ENCODE measurements at places on chromosomes 13 and 19. TPM values are rescaled to one million over a fixed set of nuclear protein-coding genes. Genes with fewer than 3 reads are reported as not detected.
A peak's percentile ranks its signal among the peaks of the same experiment; 100 is the strongest.

The ZNF324B gene
- total RNA-seq = 8.8 TPM

The CHAMP1 gene
- 26.6 TPM for total RNA-seq

The ZNF554 gene
- total RNA-seq = 0.65 TPM

The PNMA8C gene
- not detected for total RNA-seq

The IGFL2 gene
- not detected for total RNA-seq

The MCF2L gene
- 3.0 TPM for total RNA-seq

DNA sequence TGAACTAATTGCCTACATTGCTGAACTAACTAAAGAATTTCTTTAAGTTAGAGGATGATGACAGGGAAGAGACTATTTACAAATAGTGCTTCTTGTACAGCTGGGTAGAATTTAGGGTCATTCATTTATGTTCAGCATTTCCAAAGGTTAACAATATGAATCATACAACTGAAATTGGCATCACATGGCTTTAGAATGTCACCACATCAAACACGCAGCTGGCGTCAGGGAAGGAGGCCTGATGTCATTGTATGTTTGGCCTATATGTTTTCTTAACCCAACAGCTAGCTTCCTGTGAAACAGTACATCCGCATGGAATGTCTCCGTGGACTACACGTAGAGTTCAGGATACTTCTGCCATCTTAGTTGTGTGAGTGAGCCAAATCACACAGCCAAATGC is 99.0 kb upstream of the TNFSF11 start:
- peak; percentile 93 for ATAC-seq

DNA sequence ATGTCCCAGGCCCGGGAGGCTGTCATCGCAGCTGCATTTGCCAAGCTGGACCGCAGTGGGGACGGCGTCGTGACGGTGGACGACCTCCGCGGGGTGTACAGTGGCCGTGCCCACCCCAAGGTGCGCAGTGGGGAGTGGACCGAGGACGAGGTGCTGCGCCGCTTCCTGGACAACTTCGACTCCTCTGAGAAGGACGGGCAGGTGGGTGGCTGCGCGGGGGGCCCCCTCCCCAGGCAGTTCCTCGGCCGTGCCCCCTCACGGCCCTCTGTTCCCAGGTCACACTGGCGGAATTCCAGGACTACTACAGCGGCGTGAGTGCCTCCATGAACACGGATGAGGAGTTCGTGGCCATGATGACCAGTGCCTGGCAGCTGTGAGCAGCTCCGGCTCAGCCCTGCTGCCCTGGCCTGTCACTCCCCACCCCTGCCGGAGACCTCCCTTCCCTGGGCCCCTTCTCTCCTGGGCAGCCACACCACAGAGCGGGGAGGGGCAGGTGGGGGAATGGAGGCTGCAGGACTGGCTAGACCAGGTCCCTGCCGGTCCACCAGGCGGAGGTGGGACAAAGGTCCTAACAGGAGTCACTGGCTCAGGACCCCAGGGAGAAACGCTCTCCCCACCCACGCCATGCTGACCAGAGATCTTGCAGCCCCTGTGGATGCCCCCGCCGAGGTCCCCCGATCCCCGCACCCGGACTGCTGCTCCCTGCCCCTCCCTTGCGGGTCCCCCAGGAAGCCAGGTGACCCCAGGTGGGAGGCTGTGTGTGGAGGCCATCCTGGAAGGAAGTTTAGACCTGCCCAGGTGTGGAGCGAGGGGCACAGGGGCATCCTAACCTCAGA is 1.1 kb downstream of the CAPS start:
- no peak for ATAC-seq

DNA sequence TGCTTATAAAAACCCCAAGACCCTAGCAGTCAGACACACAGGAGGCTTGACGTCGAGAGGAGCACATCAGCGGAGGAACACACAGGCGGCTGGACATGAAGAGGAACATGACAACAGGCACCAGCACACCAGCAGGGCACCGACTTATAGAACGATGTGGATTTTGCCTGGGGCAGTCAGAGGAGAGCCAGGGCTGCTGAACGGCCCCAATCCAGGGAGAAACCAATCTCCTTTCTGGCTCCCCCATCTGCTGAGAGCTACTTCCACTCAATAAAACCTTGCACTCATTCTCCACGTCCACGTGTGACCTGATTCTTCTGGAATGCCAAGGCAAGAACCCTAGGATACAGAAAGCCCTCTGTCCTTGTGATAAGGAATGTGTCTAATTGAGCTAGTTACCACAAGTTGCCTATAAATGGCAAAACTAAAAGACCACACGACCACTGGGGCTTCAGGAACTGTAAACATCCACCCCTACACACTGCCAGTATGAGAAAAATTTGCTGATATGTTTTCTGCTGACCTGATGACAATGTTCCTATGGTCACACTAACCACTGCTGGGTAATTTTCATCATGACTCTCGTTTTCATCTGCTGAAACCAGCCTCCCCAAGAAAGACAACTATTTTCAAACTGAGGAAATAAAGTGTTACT is 35.8 kb upstream of the CEACAM21 start:
- peak; percentile 54 for ATAC-seq

DNA sequence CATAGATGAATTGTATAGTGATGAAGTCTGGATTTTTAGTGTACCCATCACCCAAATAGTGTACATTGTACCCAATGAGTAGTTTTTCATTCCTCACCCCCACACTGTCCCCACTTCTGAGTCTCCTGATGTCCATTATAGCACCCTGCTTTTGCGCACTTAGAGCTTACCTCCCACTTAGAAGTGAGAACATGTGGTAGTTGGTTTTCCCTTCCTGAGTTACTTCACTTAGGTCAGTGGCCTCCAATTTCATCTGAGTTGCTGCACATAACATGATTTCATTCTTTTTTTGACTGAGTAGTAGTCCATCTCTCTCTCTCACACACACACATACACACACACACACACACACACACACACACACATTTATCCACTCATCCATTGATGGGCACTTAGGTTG is 43.2 kb upstream of the ALOX5AP start:
- no peak for ATAC-seq

GRCh38 chr19:24055548-24055947 is 31.4 kb upstream of the ZNF254 start:
- ATAC-seq = no peak

DNA sequence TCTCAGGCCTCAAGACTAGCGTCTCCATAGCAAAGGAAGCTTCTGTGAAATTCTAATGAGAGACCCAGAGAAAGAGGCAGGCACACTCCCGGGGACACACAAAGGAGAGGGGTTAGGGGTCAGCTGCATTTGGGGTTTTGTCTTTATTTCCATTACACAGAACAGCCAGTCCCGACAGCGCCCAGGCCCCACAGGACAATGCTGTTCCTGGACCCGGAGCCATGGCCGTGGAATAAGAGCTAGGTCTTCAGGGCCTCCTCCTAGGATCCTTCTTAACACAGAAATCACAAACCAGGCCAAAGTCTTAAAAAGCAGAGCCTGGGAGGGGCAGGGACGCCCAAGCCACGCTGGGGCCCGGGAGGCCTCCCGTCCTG is 22.8 kb downstream of the KCTD15 start:
- no peak for ATAC-seq

- ATAC-seq = no peak
Observed at GRCh38 chr19:641702-642101, 2.0 kb downstream of the FGF22 start.

DNA sequence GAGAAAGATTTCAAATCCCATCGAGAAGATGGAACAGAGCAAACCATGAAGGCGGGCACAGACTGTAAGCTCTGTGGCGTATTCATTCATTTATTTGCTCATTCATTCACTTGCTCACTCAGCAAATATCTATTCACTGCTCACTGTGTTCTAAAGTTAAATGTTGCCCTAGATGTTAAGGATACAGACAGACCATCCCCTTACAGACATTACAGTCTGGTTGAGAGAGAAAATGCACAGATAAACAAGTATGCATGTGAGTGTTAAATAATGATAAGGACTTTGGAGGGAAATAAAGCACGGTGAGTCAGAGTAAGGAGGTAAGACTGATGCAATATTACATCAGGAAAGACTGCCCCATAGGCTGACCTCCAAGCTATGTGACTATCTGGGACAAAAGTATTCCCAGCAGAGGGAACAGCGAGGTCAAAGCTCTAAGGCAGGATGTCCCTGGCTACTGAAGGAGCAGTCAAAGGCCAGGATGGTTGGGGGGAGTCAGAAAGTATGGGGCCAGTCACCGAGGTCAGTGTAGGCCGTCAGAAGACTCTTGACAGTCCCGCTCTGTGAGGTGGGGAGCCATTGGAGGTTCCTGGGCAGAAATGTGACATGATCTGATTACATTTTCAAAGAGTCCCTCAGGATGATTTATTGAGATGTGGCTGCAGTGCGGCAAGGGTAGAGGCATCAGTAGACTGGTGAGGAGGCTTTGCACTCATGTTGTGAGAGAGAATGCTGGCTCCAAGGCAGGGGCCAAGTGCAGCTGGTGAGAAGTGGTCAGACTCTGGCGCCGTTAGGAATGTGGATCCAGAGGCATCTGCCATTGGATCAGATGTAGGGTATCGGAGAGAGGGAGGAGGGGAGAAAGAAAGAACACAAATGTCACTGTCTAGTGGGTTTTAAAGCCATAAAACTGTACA is 37.9 kb downstream of the MBNL2 start:
- no peak for ATAC-seq

- peak; percentile 96 for ATAC-seq
Observed at GRCh38 chr19:2775556-2776430, 7.3 kb downstream of the SGTA start.

- ATAC-seq = peak; percentile 89
Observed at GRCh38 chr19:54231077-54231931, 8.5 kb upstream of the LILRB3 start.

All from activated T-helper 17 cell treated with anti-CD3 and anti-CD28 coated beads, Interleukin-2, amount 50 U/mL, for 72 hours (primary cell).